ENCODE measurements at places on chromosomes 6 and 20.

- DNase-seq = no peak
Measured at GRCh38 chr6:107513214-107513613, 23.3 kb downstream of the SOBP start.

DNA sequence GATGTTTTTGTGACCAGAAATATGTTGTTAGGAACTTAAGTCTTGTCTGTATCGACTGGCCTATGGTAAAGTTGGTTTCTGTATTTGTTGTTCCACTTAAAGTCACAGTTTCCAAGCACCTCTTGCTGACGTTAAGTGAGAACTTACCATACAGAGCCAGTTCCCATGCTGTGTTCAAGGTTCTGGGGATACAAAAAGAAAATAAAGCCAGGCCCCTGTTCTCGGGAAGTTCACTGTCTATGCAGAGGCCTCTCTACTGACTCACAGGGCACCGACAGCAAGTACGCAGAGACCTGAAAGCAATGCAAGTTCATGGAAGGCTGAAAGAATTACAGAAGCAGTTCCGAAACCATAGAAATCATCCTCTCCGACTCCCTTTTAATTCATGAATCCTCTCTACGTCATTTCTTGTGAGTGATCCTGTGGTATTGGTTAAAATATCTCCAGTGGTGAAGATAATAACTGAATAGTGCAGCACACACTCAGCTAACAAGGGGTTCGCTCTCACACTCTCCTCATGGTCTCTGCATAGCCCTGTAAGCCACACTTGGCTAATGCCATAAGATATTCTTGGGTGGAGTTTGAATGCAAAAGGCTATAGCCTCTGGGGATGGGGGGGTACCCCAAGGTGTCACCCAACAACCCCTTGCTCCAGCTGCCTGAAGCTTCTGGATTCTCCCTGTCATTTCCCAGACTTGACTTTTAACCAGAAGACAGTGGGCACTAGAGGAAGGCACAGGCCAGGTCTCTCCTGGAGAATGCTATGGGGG is 91.2 kb upstream of the EXOC2 start:
- no peak for DNase-seq

DNA sequence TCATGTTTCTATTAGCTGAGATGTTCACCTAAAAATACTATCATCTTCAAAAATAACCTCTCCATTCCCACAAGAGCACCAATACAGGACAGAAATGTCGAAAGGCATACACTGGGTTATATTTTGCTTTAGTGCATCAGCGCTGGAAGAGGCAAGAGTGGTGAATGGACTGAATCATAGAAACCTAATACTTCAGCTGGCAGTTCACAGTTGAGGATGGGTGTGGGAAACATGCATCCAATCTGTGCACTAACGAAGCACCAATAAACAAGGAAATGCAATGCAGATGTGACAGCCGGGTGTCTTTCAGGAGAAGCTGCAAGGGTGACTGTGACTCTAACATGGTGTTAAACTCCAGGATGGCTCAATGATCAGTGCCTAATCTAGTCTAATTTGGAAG is 365.8 kb downstream of the ESR1 start:
- no peak for DNase-seq

GRCh38 chr6:29964887-29965562 is 22.7 kb downstream of the HLA-A start:
- peak; percentile 90 for DNase-seq

GRCh38 chr6:108651340-108652227 is 90.9 kb downstream of the FOXO3 start:
- DNase-seq = no peak

GRCh38 chr6:131765804-131766135 is 42.0 kb upstream of the ENPP1 start:
- DNase-seq = no peak

DNA sequence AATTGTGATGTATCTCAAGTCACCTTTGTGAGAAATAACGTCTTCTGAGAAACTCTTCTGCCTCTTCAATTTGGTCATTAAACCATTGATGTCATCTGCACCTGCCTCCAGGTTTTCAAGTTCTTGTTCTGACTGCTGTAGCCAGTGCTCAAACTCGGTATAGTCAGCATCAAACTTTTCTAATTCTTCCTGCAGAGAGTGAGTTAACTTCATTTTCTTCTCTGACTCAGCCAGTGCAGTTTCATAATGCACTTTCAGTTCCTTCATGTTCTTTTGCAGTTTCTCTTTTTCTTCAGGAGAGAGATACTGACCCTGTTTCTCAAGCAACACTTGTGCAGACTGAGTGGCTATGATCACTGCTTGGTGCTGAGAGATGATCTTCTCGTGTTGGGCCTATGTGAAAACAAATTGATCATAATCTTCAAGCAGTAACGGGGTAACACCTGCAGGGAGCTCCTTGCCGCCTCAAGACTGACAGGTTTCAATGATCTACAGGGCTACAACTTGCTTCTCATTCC is 48.8 kb downstream of the DST start:
- DNase-seq = no peak

- DNase-seq = no peak
Measured at GRCh38 chr20:19969507-19970255, 47.5 kb upstream of the NAA20 start.

- no peak for DNase-seq
Measured at GRCh38 chr6:122143813-122144601, 255.4 kb upstream of the HSF2 start.

GRCh38 chr6:122501475-122501874 is 29.9 kb upstream of the SERINC1 start:
- no peak for DNase-seq

- DNase-seq = no peak
Measured at GRCh38 chr6:83609248-83609647, 96.9 kb downstream of the PRSS35 start.

- no peak for DNase-seq
Measured at GRCh38 chr6:141548966-141549365, 583.8 kb upstream of the GJE1 start.

DNA sequence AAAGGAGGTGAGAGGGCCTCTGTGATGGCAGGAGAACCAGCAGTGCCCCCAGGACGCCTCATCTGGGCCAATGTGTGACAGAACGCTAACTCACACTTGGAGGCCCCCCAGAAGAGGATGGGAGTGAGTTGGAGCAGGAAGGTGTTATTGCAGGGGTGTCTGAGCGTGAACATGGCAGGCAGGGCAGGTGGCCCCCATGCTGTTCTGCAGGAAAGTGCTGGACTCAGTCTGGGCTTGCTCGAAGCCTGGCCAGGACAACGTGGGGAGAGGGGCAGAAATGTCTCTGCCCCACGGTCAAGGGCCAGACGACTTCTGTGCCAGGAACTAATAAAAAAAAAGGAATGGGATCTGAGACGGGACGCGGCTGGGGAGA is 931 bp upstream of the EBF4 start:
- peak; percentile 51 for DNase-seq

- DNase-seq = no peak
Measured at GRCh38 chr6:138622967-138623366, 123.7 kb upstream of the NHSL1 start.

DNA sequence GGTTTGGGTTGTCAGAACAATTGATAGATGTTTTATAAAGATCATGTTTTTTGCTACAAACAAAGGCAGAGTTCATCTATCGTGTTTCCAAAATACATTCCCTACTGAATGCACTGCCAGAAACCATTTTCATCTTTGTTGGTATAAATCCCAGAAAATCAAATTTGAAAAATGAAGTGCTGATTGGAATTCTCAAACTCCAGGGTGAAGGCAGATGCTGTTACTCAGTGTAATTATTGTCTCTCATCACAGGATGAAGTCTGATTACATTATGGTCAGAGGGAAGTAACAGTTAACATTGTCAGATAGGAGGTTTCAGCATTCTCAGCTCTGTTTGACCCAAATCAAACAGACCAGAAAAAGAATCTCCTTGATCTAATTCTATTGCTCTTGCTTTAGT is 198.4 kb upstream of the KCNK16 start:
- no peak for DNase-seq

GRCh38 chr6:166754218-166755030 is 127.4 kb upstream of the RPS6KA2 start:
- DNase-seq = peak; percentile 62

DNA sequence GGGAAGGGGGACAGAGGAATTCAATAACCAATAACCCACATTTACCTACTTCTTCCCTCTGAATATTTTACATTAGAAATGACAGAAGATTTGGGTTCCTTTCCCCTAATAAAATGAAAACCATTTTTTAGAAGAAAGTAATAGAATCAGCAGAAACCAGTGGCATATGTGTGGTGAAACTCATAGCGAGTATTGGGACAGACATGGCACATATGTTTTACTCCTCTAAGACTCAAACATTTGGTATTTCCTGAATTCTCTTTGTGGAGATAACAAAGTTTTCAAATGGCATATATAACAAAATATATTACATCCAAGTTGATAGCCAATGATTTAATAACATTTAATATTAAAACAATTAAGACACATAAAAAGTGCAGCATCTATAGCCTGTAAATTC is 12.9 kb upstream of the BEND3 start:
- DNase-seq = no peak

- DNase-seq = no peak
Measured at GRCh38 chr6:43294536-43294935, 3.5 kb upstream of the SLC22A7 start.

DNA sequence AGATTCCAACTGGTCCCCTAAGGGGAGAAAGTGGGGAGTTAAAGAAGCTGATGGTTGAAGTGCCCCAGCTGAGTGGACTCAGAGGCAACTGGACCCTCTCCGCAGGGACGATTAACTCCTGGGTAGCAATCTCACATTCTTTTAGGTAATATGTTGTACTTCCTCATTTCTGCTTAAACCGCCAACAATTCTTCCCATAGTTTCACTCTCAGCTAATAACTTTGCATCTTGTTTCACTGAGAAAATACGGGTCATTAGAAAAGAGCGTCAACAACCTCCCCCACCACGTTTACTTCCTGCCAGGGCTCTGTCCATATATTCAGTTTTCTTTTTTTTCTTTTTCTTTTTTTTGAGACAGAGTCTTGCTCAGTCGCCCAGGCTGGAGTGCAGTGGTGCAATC is 39.5 kb upstream of the CHD6 start:
- DNase-seq = no peak

GRCh38 chr6:44917430-44917829 is 410.7 kb upstream of the RUNX2 start:
- DNase-seq = no peak

DNA sequence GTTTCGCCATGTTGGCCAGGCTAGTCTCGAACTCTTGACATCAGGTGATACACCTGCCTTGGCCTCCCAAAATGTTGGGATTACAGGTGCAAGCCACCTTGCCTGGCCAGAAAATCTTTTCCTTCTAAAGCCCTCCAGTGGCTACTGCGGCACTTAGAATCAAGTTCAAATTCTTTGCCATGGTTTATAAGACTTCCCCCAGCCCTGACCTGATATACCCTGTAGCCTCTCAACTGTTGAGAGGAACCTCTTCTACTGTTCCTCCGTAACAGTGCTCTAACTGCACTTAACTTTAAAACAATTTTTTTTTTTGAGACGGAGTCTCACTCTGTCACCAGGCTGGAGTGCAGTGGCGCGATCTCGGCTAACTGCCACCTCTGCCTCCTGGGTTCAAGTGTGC is 235.6 kb downstream of the BCAS1 start:
- DNase-seq = no peak

DNA sequence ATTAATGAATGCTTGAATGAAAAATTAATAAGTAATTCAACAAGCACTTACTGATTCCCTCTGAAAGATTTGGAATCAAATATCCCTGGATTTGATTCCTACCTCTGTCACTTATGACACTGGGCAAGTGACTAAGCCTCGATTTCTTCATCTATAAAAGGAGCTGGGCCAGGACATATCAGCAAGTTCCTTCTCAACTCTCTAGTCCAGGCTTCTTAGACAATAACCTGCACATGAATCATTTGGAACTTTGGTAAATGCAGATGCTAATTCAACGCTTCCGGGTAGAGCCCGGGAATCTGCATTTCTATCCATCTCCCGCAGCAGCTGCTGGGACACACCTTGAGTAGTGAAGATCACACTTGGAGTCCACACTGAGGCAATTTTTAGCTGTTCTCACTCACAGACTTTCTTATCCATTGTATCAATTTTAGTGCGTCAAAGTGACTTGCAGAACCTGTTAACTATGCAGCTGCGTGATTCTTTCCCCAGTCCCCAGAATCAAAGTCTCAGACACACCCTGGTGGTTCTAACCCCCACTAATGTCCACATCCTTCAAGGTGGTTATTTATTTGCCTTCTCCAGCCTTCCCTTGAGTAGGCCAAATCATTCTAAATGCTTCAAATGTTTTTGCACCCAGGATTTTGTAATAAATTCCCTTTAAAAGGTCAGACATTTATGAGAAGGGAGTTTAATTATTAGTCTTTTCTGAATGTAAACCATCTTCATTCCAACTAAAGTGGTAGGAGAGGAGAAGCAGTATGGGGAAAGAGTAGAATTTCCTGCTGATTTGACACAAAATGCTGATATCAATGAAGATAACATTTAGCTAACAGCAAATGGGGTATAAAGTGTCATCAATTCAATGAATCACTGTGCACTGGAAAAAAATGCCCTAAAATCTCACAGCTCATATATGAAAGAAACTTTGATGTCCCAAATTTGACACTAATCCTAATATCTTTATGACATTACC is 26.0 kb upstream of the CCND3 start:
- peak; percentile 59 for DNase-seq

DNA sequence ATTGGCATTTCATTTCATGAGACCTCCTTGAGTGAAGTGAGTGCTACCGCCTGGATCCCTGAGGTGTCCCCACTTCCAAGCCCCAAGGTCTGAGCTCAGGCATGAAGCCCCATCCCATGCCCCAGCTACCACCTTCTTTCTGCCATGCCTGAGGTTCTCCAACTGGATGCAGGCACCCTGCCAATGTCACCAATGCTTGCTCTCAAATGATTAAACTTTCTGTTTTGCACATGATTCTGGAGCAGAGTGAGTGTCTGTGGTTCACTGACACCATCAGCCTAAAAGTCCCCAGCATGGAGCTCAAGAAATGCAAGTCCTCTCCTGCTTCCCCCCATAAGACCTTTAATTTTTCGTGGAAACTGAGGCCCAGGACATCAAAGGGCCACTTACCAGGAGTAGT is 43.7 kb upstream of the BPIFA2 start:
- DNase-seq = peak; percentile 10

DNA sequence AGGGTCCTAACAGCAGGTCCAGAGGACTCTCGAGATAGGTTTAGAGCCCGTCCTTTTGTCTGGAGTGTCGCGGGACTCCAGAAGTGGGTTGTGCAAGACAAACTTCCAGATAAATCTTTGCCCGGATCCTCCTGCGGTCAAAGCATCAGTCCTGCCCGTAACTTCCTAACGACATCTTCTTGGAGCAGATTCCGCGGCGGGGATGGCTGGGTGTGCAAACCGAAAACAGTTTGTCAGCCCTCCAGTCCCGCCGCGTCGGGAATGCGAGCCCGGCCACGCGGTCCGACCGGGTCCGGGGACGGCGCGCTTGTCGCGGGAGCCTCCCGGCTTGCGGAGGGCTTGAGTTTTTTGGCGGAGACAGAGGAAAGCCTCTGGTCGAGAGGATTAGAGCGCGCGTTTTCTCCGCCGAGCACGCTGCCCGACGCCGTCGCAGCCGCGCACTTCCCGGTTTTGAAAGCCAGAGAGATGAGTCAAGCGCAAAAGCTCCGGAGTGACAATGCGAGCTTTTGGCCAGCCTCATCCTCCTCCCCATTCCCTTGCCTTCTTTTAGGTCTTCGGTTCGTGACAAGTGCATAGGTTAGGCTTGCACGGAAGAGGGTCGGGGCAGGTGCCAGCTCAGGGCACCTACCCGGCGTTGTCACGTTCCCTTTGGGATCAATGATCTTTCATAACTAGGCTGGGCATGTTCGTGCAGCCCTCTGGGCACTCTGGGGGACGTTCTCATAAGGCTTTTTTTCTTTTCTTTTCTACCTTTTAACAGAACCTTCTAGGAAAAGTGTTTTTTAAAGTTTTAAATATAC is 91.3 kb upstream of the PRDM1 start:
- DNase-seq = peak; percentile 84

All from endodermal cell (in vitro differentiated cells).